Left renal cortex interstitium (tissue), 4 donors: ENCODE measurements at places on chromosomes 1 and 21.

DNA sequence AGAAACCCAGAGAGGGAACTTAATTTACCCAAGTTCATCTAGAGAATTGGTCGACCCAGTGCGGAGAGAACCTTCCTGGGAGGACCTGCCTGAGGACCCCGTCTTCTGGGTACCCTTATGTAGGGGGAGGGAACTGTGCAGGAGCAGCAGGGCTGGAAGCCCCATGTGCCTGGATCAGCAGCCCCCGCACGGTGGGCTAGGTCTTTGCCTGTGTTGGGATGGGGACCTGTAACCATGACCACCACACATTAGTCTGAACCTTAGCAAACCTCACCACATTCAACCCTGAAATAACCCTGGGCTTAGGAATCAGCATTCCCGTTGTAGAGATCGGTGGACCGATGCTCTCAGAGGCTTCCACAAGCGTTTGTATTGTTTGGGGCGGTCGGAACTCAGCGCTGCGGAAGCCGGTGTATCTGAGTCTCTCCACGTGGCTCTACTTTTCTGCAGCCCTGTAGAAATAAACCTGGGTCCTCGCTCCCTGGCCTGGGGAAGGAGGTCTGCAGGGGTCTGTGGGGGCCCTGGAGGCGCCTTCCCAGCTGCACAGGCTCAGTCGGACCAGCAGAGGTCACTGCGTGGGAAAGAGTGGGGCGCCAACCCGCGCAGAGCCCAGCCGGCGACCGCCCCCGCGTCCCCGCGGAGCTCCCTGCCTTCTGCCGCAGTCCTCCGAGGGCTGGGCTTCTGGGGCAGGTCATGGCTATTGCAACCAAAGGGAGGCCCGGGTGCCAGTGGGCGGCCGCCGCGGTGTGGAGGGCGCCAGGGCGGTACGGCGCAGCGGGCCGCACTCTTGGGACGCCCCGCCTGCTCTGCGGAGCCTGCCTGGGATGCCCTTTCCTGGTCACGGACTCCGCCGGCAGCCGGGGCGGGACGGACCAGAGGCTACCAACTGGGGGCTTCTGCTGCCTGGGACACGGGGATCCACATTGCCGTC lies 36.2 kb upstream of the KCNA10 start:
- no peak for DNase-seq

DNA sequence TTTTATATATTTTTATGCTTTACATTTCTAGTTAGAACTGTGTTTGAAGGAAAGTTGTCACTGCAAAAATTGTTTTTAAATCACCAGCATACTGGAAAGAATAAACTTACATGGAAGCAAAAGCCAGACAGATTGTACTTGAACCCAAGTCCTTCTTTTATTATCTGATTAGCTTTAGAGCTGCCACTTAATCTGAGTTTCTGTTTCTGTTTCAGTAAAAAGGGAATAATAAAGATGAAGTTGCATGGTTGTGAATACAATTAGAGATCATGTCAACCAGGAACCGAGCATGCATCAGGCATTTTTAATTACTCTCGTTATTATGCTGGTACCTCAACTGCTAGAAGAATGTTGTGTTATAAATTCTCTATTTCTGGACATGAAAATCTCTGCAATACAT lies 76.9 kb upstream of the EXO1 start:
- DNase-seq, result no peak

DNA sequence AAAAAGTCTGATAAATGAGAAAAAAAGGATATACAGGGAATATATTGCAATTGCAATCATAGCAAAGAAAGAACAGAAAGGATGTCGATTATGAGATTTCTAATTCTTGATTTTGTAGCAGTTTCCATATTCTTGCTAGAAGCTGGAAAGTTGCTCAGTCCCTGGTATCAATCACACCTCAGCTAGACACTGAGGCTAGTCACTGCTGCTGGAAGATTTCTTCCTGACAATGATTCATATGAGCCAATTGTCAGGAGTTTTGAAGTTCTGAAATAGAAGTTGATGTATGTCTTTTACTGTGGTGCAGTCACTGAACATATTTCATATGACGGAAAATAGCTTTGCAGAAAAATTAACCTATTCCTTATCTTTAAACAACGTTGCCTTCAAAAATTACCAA lies 208.4 kb upstream of the C1orf105 start:
- no peak for DNase-seq

DNA sequence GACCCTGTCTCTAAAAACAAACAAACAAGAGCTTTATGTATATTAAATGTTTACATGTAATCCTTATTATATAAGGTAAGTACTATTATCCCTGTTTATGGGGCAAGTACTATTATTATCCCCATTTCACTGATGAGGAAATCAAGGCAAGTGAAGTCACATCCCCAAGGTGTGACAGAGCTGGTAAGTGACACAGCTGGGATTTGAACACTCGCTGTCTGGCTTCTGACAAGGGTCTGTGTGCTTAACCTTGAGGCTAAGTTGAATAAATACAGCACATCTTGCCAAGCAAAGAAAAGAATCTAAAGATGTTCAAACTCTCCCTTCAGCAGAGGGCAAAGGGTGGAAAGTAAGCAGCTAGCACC lies 167.9 kb upstream of the IRF2BP2 start:
- no peak for DNase-seq

DNA sequence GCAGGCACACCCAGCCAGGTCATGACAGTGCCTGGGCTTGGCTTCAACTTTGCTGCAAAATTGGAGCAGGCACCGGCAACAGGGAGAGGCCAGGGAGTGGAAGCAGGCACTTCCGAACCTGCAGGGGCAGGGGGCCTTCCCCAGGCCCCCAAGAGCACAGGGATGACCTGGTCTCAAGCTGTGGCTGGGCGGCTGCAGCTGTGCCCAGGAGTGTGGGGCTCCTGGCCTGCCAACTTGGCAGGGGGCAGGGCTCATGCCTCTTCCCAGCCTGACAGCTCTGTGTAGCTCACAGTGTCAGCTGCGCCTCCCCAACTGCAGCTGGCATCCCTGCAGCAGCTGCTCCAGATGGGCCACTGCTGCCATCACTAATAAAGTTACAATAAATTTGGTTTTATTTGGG lies 51.5 kb upstream of the SCYL3 start:
- no peak for DNase-seq

- DNase-seq, result peak; percentile 32
Measured at GRCh38 chr1:70353601-70354331, 756 bp downstream of the ANKRD13C start.

DNA sequence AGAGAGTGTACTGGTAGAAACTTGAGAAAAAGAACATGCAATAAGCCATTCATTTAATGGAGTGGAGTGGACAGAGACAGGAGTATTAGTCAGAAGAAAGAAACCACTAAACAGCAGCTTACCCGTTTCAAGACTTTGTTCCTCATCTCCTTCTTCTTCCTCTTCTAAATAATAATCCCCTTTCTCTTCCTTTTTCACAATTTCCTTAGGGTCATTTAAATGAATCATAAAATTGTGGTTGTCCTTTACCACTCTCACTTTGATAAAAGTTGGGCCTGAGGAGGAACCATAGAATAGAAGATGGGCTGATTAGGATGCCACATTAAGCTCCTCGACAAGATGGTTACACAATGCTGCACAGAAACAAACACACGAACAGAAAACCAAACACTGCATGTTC lies 109.6 kb downstream of the WDR3 start:
- DNase-seq, result no peak

DNA sequence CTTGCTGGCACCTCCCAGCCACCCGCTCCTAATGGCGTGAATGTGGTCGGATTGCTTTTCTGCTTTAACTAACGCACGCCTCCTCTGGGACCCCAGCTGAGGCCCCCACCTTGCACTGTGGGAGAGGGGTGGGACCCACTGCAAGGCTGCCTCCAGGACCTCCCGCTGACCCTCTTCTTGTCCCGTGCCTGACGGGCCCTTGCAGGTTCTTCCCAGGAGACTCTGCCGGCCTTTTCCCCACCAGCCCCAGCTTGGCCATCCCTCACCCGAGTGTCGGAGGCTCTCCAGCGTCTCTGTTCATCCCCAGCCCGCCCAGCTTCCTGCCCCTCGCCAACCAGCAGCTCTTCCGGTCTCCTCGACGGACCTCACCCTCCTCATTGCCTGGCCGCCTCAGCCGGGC lies 18.6 kb downstream of the TMEM201 start:
- no peak for DNase-seq

GRCh38 chr1:242477944-242478343 lies 46.6 kb downstream of the PLD5 start:
- DNase-seq, result no peak
